ENCODE measurements at places on chromosomes 13 and 19.

GRCh38 chr19:24004166-24004565, 82.8 kb upstream of the ZNF254 start:
- DNase-seq: no peak

- no peak for DNase-seq
These were observed 21.5 kb upstream of the MEDAG start for GRCh38 chr13:30884543-30884942.

GRCh38 chr13:102236341-102236740, 165.5 kb downstream of the FGF14 start:
- DNase-seq: no peak

GRCh38 chr19:42053037-42053935, 16.7 kb downstream of the GRIK5 start:
- DNase-seq: no peak

- no peak for DNase-seq
These were observed 68.3 kb upstream of the SERP2 start for GRCh38 chr13:44305286-44305685.

- no peak for DNase-seq
These were observed 72.6 kb downstream of the CDK8 start for GRCh38 chr13:26326562-26326961.

- DNase-seq: no peak
These were observed 1.5 kb downstream of the RAB20 start for GRCh38 chr13:110559986-110560385.

- no peak for DNase-seq
These were observed 4.1 kb downstream of the SWSAP1 start for GRCh38 chr19:11378319-11379189.

- no peak for DNase-seq
These were observed 16.3 kb downstream of the PBX4 start for GRCh38 chr19:19602136-19602712.

- DNase-seq: no peak
These were observed 173.6 kb downstream of the NALCN start for GRCh38 chr13:101242720-101243119.

DNA sequence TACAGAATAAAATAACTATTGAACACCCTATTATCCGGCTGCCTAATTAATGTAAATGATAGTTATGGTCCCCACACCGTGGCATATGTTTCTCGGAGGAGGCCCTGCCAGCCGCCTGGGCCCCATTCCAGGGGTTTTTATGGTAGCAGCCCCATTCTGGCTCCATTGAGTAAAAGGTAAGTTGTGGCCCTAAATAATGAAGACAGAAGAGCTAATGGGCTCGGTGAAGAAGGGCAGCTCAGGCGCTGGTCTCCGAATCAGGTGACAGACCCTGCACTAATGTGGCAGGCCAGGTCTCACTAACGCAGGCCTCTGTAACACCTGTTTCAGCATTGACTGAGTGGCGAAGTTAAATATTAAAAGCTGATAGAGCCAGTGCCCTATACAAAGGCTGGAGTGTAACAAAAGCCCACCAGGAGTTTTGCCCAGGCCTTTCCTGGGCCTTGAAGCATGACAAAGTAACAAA, 19.1 kb downstream of the POP4 start:
- DNase-seq: no peak

- DNase-seq: no peak
These were observed 44.2 kb downstream of the WASF3 start for GRCh38 chr13:26601669-26602068.

- DNase-seq: no peak
These were observed 5.0 kb upstream of the FRY start for GRCh38 chr13:32026623-32027022.

- no peak for DNase-seq
These were observed 2.5 kb upstream of the RPL36 start for GRCh38 chr19:5687360-5688198.

GRCh38 chr13:50467156-50468110, 376.1 kb downstream of the DLEU7 start:
- no peak for DNase-seq

DNA sequence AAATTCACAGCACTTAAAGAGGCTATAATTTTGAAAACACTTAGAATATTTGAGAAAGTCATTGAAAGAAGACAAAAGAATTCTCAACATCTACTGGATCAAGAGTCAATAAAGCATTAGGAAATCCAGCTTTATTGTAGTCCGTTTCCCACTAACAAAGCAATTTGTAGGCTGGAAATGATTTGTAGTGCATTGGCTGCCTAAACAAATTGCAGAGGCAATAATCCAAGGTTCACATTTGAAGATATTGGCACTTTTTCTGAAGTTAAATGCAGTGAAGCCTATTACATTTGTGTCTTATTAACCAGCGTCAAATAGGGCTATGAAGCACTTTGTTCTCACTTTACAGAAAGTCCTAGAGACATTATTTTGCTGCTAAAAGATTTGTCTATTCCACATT, 848.1 kb upstream of the SLITRK1 start:
- no peak for DNase-seq

DNA sequence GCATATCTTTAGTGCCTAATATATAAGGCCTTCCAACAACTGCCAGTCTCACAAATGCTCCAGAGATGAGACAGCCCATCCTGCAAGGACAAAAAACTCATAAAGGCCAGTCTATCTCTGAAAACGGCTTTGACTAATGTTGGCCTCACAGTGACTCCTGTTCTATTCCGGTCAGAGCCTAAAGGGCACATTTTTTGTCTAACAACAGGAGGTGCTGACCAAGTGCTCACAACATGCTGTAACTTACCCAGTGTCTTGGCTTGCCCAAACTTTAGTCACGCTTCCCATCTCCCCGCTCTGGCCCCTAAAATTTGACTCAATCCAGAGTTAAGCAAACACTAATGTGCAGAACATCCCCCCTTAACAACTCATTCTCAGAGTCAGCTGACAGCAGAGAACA, 1411.2 kb upstream of the MIR17HG start:
- no peak for DNase-seq

DNA sequence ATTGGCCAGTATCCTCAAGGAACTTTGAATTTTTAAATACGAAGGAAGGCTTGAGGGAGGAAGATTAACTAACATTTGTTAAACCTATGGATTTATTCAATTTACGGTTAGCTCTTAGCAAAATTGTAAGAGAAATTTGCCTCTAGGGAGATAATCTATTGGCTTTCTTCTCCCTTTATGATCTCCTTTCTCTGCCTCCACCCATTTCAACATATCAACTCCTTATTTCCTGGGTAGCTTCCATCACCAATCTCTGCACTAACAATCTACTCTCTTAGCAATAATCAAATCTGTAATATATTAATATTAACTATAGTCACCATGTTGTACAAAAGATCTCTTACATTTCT, 233.9 kb upstream of the CSNK1A1L start:
- no peak for DNase-seq

- no peak for DNase-seq
These were observed 89.7 kb downstream of the ZAR1L start for GRCh38 chr13:32225481-32225931.

- no peak for DNase-seq
These were observed 4.7 kb downstream of the UBA52 start for GRCh38 chr19:18576383-18576782.
